ENCODE measurements at places on chromosomes 4 and X. TPM values are rescaled to one million over a fixed set of nuclear protein-coding genes. Genes with fewer than 3 reads are reported as not detected.

DNA sequence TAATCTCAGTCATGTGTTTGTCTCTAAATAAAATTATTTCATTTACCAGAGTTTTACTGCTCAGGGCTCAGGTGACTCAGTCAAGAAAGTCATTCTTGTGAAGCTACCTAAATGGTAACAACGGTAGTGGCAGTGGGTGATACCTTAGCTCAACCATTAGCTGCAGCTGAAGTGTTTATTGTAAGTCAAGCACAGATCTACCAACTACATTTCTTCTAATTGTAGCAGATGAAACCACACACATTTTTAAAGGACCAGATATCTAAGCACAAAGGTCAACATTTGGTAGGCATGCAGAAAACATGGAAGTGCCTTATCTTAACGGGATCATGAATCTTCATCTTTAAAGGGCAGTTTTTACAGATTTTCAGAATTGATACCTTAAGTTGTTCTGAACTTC, 79.1 kb downstream of the FAT4 start:
- DNase-seq: no peak
- no peak overlapping the region for H3K27ac ChIP-seq
- H3K4me3 ChIP-seq: no peak overlapping the region
- H3K36me3 ChIP-seq: no peaks in the 10 kb centered on the region
- H3K4me1 ChIP-seq: peaks cover 2% of the 10 kb centered on the region

- H3K4me1 ChIP-seq: no peaks in the 10 kb centered on the region
- no peaks in the 10 kb centered on the region for H3K27me3 ChIP-seq
- no peak overlapping the region for H3K4me3 ChIP-seq
- no peak overlapping the region for H3K27ac ChIP-seq
- no peak for DNase-seq
These were observed 146.8 kb downstream of the ENOX2 start for GRCh38 chrX:130756233-130756632.

DNA sequence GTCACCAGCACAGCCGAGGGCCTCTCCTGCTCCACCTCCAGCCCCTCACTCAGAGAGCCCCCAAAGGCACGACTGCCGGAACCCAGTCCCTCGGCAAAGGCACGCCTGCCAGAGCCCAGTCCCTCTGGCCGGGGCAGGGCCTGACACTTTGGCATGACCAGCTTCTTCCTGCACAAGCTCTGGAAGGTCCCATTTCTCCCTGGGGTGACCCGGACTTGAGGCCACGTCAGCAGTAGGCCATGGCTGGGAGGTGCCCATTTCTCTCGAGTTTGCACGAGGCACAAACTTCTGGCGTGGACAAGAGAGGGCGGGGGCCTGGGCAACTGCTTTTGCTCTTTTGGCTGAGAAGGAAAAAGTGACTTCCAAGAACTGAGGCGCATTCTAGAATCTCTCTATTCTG, 62.2 kb upstream of the GPR78 start:
- no peaks in the 10 kb centered on the region for H3K27me3 ChIP-seq
- no peak overlapping the region for H3K4me3 ChIP-seq
- H3K27ac ChIP-seq: no peak overlapping the region
- no peaks in the 10 kb centered on the region for H3K4me1 ChIP-seq
- no peak for DNase-seq

The CENPI gene
- total RNA-seq: 1.2 TPM

- DNase-seq: no peak
- no peak overlapping the region for H3K4me3 ChIP-seq
- H3K4me1 ChIP-seq: no peaks in the 10 kb centered on the region
- H3K36me3 ChIP-seq: no peaks in the 10 kb centered on the region
- H3K27me3 ChIP-seq: no peaks in the 10 kb centered on the region
These were observed 239.7 kb upstream of the FAM241A start for GRCh38 chr4:111905511-111905910.

- no peak for DNase-seq
- no peaks in the 10 kb centered on the region for H3K36me3 ChIP-seq
- H3K4me1 ChIP-seq: peaks cover 4% of the 10 kb centered on the region
- no peaks in the 10 kb centered on the region for H3K27me3 ChIP-seq
- H3K27ac ChIP-seq: no peak overlapping the region
These were observed 146.1 kb downstream of the PDHA2 start for GRCh38 chr4:95985791-95986550.

DNA sequence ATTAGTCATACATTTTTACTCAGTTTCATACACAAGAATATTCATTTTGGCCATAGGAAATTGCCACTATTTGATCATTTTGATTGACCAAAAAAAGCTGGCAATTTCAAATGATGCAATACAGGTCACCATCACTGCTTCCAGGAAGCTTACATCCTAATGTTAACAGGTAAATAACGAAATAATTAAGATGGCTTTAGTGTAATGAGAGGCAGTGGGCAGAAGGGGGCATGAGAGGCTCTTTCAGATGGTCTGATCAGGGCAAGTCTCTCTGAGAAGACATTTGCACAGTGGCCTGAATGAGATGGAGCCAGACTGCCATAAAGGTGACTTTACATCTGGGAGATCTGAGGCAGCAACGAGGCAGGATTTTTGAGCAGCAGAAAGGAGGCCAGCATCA, 170.7 kb downstream of the SLIT2 start:
- H3K4me1 ChIP-seq: no peaks in the 10 kb centered on the region
- DNase-seq: peak; percentile 51
- no peak overlapping the region for H3K27ac ChIP-seq
- H3K36me3 ChIP-seq: no peaks in the 10 kb centered on the region
- no peak overlapping the region for H3K4me3 ChIP-seq
- no peaks in the 10 kb centered on the region for H3K27me3 ChIP-seq

DNA sequence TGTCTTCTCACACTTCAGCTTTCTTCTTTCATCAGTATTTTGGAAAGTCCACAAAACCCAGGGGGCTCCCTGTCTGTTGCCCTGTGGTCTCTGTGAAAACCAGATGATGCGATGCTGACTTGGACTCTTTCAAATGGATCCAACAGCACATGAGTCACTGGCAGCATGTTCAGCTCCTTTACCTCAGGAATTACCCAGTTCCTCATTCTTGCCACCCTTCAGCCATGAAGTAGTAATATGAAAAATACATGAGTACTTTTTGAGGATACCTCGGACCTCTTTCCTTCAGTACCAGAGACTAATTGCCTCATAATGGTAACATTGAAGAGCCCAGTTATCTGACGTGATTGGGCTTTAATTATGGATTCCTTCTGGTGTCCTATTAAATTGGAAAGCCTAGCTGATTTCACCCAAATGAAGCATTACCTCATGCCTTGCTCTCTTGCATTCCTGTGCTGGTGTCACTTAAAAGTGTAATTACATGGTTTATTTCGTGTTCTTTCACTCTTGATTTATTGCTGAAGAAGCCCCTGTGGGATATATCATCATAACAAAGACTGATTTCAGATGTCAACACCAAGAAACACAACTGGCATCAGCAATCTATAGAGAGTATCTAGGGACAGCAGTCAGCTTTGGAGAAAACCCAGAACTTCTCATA, 63.4 kb downstream of the NFKB1 start:
- H3K27me3 ChIP-seq: no peaks in the 10 kb centered on the region
- no peak overlapping the region for H3K27ac ChIP-seq
- H3K4me3 ChIP-seq: no peak overlapping the region
- peaks cover 7% of the 10 kb centered on the region for H3K36me3 ChIP-seq
- DNase-seq: no peak

The CT47B1 gene
- not detected for total RNA-seq

The ERCC6L gene
- 0.13 TPM for total RNA-seq

DNA sequence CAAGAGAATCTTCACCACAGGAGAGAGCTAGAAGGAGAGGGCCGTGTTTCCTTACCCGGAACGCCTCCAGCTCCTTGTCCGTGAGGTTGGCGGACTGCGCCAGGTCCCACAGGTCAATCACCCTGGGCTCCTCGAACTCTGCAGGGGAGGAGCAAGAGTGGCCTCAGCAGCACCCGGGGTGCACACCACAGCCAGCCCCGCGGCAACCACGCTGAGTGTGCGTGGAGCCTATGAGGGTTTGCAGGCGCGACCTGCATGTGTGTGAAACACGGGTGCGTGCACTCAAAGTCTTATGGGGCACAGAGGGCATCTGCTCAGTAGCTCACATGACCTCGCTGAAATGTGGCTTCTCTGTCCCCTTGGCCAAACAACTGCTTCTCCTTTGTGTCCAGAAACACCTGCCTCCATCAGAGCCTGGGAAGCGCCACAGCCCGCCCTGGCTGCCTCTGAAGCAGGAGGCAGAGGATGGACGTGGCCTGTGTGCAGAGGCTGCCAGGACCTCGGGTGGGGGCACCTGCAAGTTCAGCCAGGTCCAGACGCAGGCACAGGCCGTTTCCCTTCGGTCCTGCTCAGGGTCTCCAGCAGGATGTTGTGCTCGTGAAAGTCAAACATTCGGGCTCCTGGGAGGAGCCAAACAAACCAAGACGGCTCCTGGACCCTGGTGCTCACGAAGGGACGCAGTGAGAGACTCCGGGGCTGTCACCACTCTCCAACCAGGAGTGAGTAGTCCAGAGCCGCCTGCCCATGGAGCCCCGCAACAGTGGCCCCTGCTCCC, 16.0 kb downstream of the LRPAP1 start:
- H3K4me3 ChIP-seq: no peak overlapping the region
- no peaks in the 10 kb centered on the region for H3K27me3 ChIP-seq
- H3K36me3 ChIP-seq: peaks cover 90% of the 10 kb centered on the region
- DNase-seq: no peak
- H3K4me1 ChIP-seq: no peaks in the 10 kb centered on the region

- no peaks in the 10 kb centered on the region for H3K27me3 ChIP-seq
- no peak overlapping the region for H3K4me3 ChIP-seq
- no peaks in the 10 kb centered on the region for H3K4me1 ChIP-seq
- DNase-seq: peak; percentile 20
These were observed 181.1 kb upstream of the WDFY3 start for GRCh38 chr4:85147481-85148076.

DNA sequence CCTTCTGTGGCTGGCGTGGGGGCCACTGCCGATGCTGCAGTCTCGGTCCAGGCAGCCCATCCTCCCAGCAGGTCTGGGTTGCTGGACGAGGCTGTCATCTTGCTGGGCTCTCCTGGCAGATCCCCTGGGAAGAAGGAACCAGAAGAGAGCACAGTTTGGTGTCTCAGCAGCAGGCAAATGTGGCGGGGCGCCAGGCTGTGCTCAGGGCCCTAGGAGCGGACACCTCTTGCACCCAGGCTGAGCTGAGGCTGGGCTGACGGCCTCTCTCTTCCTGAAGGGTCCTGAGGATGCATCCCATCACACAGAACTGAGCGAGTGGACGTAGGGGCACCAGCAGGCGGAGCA, 39.2 kb upstream of the CPLX1 start:
- no peak overlapping the region for H3K27ac ChIP-seq
- DNase-seq: no peak
- peaks cover 75% of the 10 kb centered on the region for H3K36me3 ChIP-seq
- H3K4me1 ChIP-seq: no peaks in the 10 kb centered on the region

DNA sequence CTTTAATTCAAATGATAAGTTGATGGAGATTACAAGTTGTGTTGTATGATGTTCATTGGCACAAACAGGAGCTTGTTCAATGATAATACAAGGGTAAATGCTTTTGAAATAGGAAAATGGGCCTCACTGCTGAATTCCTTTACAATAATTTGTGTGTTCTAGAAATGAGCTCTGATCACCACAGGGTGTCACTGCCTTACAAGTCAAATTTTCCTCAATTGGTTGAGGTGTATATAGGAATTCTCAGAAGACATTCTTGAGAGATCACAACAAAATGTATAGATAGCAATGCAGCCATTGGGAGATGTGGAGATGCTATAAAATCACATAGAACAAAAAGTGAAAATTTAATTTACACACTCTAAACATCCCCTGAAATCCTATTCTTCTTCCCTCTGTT, 49.6 kb downstream of the KLF8 start:
- H3K27ac ChIP-seq: no peak overlapping the region
- H3K4me1 ChIP-seq: no peaks in the 10 kb centered on the region
- no peaks in the 10 kb centered on the region for H3K27me3 ChIP-seq
- peak; percentile 69 for DNase-seq

- no peak overlapping the region for H3K27ac ChIP-seq
- no peak for DNase-seq
- H3K36me3 ChIP-seq: peaks cover 16% of the 10 kb centered on the region
- H3K4me1 ChIP-seq: no peaks in the 10 kb centered on the region
- H3K27me3 ChIP-seq: no peaks in the 10 kb centered on the region
These were observed 121.2 kb downstream of the TBCK start for GRCh38 chr4:106194801-106195200.

DNA sequence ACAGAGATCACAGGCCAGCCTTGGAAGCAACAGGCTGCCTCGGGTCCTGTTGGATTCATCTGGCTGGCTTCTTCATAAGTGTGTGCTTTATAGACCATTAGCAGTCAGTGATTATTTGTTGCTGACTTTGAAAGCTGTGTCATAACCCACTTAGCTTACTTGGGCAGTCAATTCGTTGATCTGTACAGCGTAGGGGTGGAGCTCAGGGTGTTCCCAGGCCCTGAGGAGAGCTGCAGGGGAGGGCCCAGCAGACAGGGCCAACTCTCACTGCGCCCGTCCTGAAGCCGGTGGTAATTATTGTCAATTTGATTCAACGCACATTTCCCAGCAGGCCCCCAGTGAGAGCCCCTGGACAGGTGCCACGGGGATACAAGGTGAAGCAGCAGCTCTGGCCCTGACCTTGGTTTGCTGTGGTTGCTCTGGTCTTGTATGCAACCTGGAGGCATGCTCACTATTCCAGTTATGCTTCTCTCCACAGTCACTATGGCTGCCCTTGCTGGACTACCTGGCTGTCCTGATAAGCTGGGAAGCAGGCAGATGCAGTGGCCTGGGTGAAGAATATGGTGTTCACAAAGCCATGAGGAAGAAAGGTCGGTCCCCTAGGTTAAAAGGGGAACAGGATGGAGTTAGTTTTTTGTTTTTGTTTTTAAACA, 40.1 kb upstream of the HMGB3 start:
- H3K4me3 ChIP-seq: no peak overlapping the region
- H3K27ac ChIP-seq: no peak overlapping the region
- H3K36me3 ChIP-seq: no peaks in the 10 kb centered on the region
- no peaks in the 10 kb centered on the region for H3K4me1 ChIP-seq
- no peaks in the 10 kb centered on the region for H3K27me3 ChIP-seq
- DNase-seq: no peak

The DGAT2L6 gene
- total RNA-seq: not detected

The KLHL13 gene
- total RNA-seq: 0.11 TPM

The RTL9 gene
- not detected for total RNA-seq

DNA sequence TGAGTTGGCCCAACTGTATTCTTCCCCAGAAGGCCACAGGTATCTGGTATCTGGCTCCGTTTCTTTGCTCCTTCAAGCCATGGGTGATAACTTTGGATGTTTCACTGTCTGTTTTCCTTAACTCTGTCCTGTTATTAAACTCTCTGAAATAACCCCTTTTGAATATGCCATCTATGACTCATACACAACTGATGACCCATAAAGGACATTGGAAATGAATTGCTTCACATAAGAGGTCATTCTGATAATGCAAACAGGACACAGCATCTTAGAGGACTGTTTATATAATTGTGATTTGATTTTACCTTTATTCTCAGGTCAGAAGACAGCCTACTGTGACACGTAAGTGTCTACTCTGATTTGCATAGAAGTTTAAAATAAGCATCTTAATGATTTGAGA, 227.7 kb downstream of the VEGFC start:
- no peak for DNase-seq
- H3K4me3 ChIP-seq: no peak overlapping the region
- H3K27ac ChIP-seq: no peak overlapping the region
- no peaks in the 10 kb centered on the region for H3K36me3 ChIP-seq
- H3K4me1 ChIP-seq: no peaks in the 10 kb centered on the region

The SPANXB1 gene
- not detected for total RNA-seq

GRCh38 chr4:156734965-156735895, 236.4 kb downstream of the PDGFC start:
- no peaks in the 10 kb centered on the region for H3K27me3 ChIP-seq
- H3K4me3 ChIP-seq: no peak overlapping the region
- H3K36me3 ChIP-seq: no peaks in the 10 kb centered on the region
- H3K4me1 ChIP-seq: no peaks in the 10 kb centered on the region

Measured in natural killer cell (primary cell).